ENCODE measurements at places on chromosomes 7 and 10.
A peak's percentile ranks its signal among the peaks of the same experiment; 100 is the strongest.

GRCh38 chr7:73521636-73522104, 423 bp downstream of the BAZ1B start:
- DNase-seq = peak; percentile 61

DNA sequence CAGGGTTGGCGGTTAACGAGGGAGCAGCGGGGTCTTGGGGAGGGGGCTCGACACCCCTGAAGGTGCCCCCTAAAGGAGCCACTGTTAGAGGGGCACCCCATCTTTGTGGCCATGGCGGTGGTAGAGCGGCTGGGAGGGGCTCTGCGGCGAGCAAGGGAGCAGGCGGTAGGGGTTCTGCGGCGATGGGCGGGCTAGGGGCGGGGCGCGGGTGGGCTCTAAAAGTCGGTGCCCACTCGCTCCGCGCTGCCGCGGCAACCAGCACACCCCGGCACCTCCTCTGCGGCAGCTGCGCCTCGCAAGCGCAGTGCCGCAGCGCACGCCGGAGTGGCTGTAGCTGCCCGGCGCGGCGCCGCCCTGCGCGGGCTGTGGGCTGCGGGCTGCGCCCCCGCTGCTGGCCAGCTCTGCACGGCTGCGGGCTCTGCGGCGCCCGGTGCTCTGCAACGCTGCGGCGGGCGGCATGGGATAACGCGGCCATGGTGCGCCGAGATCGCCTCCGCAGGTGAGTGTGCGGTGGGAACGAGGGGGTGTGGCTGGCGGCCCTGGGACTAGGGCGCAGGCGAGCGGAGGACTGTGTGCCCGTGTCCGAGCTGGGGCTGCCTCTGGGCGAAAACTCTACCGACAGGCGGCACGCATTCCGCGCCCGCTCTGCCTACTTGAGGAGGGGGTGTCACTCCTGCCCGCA, at the start of gene MEST:
MEST (plus strand) TSS at position 245 of the 682 bp plus-strand sequence; CDS start at position 474, 229 bp downstream.
- peak; percentile 58 for DNase-seq

DNA sequence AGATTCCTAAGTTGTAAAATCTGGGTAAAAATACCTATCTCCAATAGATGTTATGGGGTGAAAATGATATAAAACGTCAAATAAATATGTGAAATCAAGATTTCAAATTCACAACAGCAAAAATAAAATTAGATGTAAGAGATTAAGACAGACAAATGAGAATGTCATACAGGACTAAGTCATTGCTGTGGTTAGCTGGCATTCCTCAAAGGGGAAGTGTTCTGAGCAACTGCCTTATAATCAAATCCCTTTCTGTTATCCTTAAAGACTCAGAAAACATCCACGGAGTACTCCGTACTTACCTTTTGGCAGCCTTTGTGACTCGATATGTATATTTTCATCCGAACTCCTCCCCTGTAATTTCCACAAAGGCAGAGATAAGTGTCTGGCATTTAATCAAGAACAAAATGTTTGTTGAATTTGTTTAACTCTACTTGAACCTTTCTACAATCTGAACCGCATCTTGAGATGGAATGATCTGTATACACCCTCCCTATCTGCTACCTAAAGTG, 559.6 kb downstream of the GATA3 start:
- DNase-seq = no peak

DNA sequence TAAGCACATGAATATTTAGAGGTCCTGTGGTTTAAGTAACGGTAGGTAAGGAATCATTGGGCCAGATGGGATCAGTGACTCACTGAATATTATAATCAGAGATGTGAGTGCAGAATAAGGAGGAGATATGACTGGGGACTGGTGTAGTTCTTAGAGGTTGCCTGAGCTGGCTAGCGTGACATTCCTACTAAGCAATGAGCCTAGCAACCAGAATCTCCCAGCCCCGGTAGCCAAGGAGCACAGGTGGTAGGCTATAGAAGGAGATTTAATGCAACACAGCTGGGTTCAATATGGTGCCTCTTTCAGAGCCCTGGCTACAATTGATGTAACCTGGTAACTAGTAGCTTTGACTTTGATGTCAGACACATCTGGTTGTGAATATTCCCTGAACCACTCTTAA, 641.6 kb downstream of the AUTS2 start:
- DNase-seq = no peak

- DNase-seq = peak; percentile 84
These were observed 80.3 kb upstream of the SCIN start for GRCh38 chr7:12490107-12490688.

DNA sequence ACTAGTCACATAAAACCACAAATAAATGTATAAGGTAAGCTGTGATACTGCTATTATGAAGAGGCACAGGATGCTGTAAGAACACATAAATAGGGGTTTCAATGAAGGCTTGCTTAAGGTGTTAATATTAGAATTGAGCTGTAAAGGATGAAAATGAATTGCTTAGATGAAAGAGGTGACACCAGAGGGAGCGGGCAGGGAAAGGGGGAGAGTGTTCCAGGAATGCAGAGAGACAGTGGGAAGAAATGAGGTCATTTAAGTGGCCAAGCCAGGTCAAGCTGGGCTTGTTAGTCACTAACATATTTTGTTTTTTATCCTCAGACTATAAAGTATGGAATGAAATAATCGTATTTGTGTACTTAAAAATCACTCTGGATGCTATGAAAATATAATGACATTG, 193.5 kb downstream of the NRG3 start:
- DNase-seq = no peak

DNA sequence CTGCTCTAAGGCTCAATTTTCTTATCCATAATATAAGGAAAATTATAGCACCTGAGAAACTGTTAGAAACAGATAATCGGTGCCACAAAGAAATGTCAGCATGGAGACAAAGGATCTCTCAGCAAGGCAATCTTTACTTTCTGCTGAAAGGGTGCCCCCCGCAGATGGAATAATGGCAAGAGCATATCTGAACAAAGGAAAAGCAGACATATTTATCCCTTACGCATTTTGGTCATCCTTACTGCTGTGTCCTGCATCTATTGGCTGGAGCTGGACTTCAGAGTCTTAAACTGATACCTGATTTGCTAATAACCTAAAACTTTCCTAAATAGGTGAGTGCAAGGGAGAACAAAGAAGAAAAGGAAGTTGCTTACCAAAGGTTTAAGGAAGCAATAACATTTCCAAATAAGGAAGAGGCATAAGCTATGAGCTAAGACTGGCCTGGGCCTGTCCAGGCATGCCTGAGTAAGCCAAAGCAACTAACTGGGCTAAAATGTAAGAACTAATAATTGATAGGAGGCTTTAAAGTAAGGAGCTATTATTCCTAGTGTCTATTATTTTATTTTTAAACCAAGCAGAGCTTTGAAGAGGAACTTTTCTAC, 39.6 kb upstream of the ELMO1 start:
- no peak for DNase-seq

- no peak for DNase-seq
These were observed 30.9 kb downstream of the LEP start for GRCh38 chr7:128271942-128272481.

GRCh38 chr10:78713659-78714058, 355.1 kb upstream of the ZMIZ1 start:
- DNase-seq = no peak

DNA sequence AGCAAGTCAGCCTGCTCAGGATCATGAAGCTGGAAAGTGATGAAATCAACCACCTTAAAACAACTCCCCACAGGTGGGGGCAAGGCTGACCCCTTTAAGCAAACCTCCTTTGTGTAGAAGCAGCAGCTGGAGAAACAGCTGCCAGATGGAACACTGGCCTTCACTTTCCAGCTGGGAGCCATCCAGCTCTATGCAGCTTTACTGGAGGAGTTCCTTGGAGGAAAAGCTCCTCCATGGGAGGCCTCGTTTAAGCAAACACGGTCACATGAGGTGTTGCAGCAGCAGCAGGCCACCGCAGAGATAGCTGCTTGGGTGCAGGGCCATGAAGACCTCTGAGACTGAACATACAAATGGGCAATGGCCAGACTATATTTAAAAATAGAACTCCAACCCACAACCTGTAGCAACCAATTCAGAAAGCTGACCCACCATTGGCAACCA, 13.0 kb upstream of the DLG5 start:
- no peak for DNase-seq

DNA sequence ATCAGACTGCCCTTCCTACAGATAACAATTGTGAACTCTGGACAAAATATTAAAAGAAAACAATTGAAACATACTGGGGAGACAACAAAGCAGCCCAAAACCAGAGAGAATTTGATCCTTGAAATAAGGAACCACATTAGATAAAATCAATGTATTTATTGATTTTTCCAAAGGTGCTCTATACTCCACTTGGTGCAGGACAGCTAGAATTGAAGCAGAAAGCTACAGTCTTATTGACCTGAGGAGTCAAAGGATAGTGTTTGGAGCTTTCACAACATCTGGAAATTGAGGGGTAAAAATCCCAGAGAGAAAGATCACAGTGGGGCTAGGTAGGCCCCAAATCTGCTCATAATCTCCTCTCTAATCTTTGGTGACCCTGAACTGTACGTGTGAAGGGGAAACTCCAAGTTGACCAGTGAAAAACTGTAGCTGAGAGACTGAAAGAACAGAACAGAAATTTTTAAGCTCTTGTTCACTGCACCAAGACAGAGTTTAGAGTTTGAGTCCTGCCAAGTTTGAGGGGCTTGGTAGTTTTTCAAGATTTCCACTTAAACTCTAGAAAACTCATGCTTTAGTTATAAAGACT, 70.2 kb downstream of the SAMD9 start:
- no peak for DNase-seq

DNA sequence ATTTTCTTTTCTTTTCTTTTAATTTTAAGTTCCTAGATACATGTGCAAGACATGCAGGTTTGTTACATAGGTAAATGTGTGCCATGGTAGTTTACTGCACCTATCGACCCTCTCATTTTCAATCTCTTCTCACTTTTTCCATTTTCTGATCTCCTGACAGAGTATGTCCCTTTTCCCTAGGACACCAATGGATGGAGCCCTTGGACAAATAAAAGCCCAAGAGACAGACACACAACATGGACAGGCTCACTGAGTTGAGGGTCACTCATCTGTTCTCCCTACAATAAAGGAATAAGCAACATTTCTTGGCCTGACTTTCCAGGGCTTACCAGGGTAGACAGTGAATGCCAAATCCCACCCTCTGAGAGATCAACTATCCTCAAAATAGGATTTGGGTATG, 15.2 kb upstream of the UBE2D1 start:
- no peak for DNase-seq

DNA sequence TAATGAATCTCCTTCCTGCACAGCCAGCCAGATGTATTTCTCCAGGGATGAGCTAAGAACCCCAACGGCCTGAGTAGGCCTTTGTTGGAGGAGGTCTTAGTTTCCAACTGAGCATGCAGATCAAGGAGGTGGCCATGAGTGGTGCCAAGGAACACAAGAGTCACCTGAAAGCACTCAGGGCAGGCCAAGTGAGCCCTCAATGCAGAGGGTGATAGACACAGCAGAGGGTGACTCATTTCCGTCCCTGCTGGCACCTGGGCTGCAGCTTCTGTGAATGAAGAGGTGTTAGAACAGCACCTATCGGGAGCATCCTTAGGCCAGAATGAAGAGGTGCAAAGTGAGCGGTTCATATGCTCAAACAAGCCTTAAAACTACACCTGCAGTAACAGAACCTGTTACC, 211.8 kb downstream of the FRMD4A start:
- DNase-seq = no peak

GRCh38 chr10:89090756-89091445, 100.3 kb downstream of the FAS start:
- no peak for DNase-seq

- no peak for DNase-seq
These were observed 38.4 kb upstream of the PLXNA4 start for GRCh38 chr7:132614428-132615318.

DNA sequence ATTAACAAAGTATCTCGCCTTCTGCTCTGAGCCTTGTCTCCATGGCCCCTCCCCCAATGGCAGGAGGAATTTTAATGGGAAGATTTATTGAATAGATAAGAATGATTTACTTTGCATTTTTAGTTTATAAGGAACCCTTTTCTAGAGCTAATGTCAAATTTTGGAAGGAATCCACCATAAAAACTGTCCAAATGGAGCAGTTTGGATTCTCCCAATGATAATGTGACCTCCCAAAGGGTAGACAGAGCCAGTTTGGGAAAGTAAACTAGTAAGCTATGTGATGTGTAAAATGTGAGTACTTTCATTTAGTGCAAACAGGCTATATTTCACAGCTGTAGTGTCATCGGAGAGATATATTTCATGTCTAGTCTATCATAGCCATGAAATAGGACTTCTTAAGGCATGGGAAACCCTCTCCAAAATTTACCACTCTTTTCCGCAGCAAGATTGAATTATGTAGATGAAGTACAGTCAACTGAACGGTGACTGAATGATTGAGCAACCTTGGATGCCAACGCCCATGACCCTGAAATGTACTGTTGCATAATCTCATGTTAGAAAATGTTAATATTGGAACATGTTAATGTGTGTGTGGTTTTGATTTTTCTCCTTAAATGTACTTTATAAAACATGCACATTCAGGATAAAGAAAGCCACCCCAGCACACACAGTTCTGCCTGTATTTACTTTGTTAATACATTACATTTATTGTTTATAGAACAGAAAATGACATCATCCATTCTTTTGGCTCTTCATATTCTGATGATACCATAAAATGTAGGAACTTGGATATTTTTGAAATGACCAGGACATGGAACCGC, 140.6 kb downstream of the NRP1 start:
- no peak for DNase-seq

DNA sequence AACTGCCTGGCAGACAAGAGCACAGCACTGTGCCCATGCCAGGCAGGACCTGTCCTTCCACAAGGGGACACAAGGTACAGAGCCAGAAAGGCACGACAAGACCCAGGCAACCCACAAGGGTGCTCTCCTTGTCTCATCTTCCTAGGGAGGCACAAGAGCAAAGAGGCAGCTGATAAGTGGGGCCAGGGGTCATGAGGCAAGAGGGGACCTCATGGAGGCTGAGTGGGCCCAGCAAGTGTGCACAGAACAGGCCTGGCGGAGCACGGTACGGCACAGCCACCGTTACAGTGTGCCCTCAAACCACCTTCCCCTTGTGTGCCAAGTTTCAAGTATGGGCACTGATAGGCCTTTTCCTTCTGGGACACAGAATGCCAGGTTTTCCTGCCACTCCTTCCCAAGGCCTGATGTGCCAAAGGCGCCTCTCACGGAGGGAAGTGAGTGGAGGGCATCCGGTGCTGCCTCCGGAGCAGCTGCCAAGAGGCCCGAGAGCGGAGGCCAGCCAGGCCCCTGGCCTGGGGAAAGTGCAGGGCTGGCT, 75.6 kb downstream of the FAM53B start:
- no peak for DNase-seq

DNA sequence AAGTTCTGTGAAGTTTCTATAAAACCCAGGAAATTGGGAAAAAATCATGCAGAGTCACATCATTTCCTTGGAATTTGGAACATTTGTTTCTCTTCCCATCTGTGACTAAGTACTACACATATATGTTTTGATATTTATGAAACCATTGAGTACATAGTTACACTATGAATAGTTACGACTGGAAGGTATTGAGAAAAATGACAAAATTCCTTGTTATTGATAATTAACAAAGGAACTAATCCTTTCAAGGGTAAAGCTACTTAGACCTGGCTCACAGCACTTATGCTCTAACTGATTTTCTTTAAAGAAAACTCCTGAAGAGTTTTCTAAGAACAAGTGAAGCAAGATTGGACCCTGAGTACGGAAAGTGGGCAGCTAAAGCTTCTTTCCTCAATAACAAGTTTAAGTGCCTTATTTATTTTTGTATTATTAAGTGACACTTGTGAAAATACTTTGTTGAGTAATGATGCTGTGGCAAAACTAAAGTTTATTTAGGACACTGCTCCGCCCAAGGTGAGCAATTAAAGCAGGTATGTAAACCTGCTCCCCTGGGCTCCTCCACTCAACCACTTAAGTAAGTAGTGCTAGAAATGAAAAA, 12.0 kb upstream of the GLCCI1 start:
- DNase-seq = no peak

- no peak for DNase-seq
These were observed 101.7 kb upstream of the TMEM26 start for GRCh38 chr10:61554925-61555324.

Measured in NCI-H1105 (cell line).